ENCODE measurements at places on chromosomes 7 and 10. TPM values are rescaled to one million over a fixed set of nuclear protein-coding genes. Genes with fewer than 3 reads are reported as not detected.

- no peaks in the 10 kb centered on the region for H3K4me1 ChIP-seq
- no peak for DNase-seq
- no peaks in the 10 kb centered on the region for H3K27me3 ChIP-seq
Measured at GRCh38 chr7:138338361-138338760, 121.7 kb upstream of the TRIM24 start.

- no peak overlapping the region for H3K27ac ChIP-seq
Measured at GRCh38 chr7:41573443-41573842, 129.4 kb downstream of the INHBA start.

- H3K27ac ChIP-seq = no peak overlapping the region
- no peaks in the 10 kb centered on the region for H3K36me3 ChIP-seq
- H3K27me3 ChIP-seq = no peaks in the 10 kb centered on the region
- H3K4me1 ChIP-seq = peaks cover 33% of the 10 kb centered on the region
- peak; percentile 51 for DNase-seq
- no peak overlapping the region for H3K4me3 ChIP-seq
Measured at GRCh38 chr10:85612378-85612775, 754.2 kb downstream of the GRID1 start.

- no peaks in the 10 kb centered on the region for H3K4me1 ChIP-seq
- no peak overlapping the region for H3K4me3 ChIP-seq
- peaks cover 2% of the 10 kb centered on the region for H3K36me3 ChIP-seq
- DNase-seq = peak; percentile 40
Measured at GRCh38 chr7:158353606-158354570, 233.7 kb downstream of the PTPRN2 start.

DNA sequence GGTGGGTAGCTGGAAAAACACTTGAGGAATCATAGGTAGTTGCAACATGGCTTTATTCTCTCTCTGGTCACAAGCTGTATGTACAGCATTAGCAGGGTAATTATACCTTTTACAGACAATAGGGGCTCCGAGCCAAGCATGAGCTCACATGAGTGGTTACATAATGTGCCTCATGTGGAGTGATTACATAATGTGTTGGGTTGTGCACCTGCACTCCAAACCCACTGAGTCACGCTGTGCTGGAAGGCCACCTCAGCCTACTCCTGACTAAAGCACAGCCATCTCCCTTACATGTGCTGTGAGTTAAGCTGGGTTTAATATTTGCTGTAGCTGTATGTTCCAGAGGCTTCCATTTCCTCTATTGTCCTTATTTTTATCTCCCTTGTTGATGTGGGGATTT, 348.7 kb upstream of the SEMA3C start:
- H3K27ac ChIP-seq = no peak overlapping the region
- DNase-seq = no peak
- H3K36me3 ChIP-seq = no peaks in the 10 kb centered on the region
- H3K27me3 ChIP-seq = no peaks in the 10 kb centered on the region

GRCh38 chr10:5317547-5318107, 47.1 kb upstream of the UCN3 start:
- H3K36me3 ChIP-seq = no peaks in the 10 kb centered on the region
- H3K4me3 ChIP-seq = peak overlapping the region; percentile 4
- peaks cover 45% of the 10 kb centered on the region for H3K4me1 ChIP-seq
- no peaks in the 10 kb centered on the region for H3K27me3 ChIP-seq
- peak; percentile 91 for DNase-seq

DNA sequence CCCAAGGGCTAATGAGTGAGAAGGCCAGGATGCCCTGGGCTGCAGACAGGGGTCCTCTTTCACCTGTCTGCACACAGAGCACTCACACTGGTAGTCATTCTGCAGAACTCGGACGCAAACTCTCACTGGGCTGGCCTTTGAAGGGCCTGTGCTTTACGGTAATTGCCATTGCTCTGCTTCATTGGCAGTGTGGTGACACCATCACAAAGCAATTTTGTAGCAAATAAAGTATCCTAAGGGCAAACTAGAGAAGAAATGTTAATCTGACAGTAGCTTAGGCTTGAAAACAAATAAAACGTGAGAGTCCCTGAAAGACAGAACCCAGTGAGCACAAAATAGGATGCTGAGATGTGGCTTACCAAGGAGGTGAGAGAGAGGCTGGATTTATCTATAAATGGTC, 30.6 kb upstream of the FIGNL1 start:
- H3K27me3 ChIP-seq = peaks cover 1% of the 10 kb centered on the region
- H3K4me1 ChIP-seq = no peaks in the 10 kb centered on the region
- H3K4me3 ChIP-seq = no peak overlapping the region

GRCh38 chr7:140638173-140638791, 2.3 kb downstream of the DENND2A start:
- peaks cover 41% of the 10 kb centered on the region for H3K27me3 ChIP-seq
- no peak for DNase-seq
- no peaks in the 10 kb centered on the region for H3K36me3 ChIP-seq
- H3K4me3 ChIP-seq = no peak overlapping the region
- H3K27ac ChIP-seq = no peak overlapping the region

DNA sequence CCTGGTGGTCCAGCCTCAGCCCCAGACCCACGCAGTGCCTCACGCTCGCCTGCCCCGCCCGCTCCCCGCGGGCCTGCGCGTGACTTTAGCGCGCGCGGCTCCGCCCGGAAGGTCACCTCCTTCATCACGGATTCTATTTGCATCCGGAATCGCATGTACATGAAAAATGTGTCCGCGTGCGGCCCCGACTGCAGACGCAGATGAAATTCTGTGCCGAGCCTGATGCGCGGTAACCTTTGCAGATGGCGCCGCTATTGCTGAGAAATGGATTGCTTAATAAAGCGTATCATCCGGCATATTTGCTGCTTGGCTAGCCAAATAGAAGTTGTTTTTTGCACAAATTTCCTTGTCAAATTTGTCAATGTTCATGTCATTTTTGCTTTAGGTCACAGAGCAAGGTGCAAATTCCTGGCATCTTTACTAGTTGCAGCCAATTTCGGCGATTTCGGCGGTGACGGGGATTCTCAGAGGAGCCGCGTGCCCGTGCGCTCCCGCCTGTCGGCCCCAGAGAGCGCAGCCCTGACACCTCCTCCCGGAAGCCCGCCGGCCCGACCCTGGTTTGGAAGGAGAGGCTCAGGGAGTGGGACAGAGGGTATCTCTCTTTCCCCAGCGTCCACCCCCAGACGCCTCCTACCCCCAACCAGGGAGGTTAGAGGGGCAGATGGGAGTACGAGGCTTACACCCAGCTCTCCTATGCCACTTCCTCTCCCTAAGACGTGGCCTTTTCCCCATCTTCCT, 85.9 kb upstream of the PAX2 start:
- no peak overlapping the region for H3K4me3 ChIP-seq
- H3K4me1 ChIP-seq = peaks cover 19% of the 10 kb centered on the region
- no peaks in the 10 kb centered on the region for H3K36me3 ChIP-seq
- H3K27me3 ChIP-seq = peaks cover 71% of the 10 kb centered on the region

GRCh38 chr7:29508608-29509007, 55.0 kb upstream of the PRR15 start:
- DNase-seq = no peak
- no peaks in the 10 kb centered on the region for H3K27me3 ChIP-seq
- peaks cover 3% of the 10 kb centered on the region for H3K4me1 ChIP-seq
- H3K36me3 ChIP-seq = peaks cover 1% of the 10 kb centered on the region

- no peak overlapping the region for H3K4me3 ChIP-seq
- H3K27ac ChIP-seq = no peak overlapping the region
- H3K36me3 ChIP-seq = no peaks in the 10 kb centered on the region
Measured at GRCh38 chr10:125151553-125152449, 8.6 kb downstream of the CTBP2 start.

DNA sequence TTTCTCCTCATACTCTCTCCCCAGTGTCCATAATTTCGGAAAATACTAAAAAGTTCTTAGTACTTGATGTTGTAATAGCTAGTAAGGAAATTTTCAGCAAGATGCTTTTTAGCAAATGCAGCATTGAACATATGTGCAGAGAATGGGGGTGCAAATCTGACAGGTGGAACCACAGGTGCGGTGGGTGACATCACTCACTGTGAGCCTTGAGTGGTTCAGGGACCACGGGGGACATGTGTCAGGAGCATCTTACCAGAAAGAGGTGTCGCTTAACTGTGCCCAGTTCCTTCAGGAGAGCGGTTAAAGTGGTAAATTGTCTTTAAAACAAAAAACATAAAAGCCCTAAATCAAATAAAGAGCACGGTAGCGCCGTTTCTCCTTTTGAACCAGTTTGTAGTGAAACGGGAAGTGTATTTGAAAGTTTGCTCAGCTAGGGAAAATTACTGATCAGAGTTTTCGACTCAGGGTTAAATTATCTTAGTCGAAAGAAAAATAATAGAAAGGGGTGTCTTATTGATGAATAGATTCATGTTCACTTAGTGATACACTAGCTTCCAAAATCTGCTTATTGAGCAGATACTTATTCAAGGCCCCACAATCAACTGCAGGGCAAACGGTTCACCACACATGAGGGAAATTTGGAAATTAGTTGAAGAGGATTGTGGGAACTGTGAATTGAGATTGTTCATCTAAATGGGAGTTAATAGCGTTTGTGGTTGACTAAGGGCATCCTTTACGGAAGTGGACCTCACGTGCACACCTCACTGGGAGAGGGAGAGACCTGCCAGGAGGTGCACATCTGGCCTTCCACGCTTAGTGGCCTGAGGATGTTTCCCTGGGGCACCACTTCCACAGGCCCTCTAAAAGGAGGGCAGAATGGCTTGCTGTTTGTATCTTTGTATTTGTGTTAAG, 12.7 kb downstream of the CUL1 start:
- H3K4me1 ChIP-seq = peaks cover 75% of the 10 kb centered on the region
- H3K4me3 ChIP-seq = no peak overlapping the region
- peaks cover 20% of the 10 kb centered on the region for H3K36me3 ChIP-seq
- H3K27ac ChIP-seq = no peak overlapping the region

GRCh38 chr10:95170790-95171189, 23.2 kb upstream of the ACSM6 start:
- no peaks in the 10 kb centered on the region for H3K36me3 ChIP-seq
- no peak for DNase-seq
- H3K27me3 ChIP-seq = no peaks in the 10 kb centered on the region
- no peaks in the 10 kb centered on the region for H3K4me1 ChIP-seq
- no peak overlapping the region for H3K4me3 ChIP-seq
- H3K27ac ChIP-seq = no peak overlapping the region

- peaks cover 30% of the 10 kb centered on the region for H3K36me3 ChIP-seq
- H3K4me3 ChIP-seq = peak overlapping the region; percentile 89
- peak overlapping the region; percentile 96 for H3K27ac ChIP-seq
- H3K27me3 ChIP-seq = peaks cover 16% of the 10 kb centered on the region
- peaks cover 31% of the 10 kb centered on the region for H3K4me1 ChIP-seq
- DNase-seq = no peak
Measured at GRCh38 chr10:8054244-8054493, 319 bp upstream of the GATA3 start.

GRCh38 chr7:36871863-36872262, 147.6 kb upstream of the AOAH start:
- peaks cover 22% of the 10 kb centered on the region for H3K4me1 ChIP-seq
- H3K36me3 ChIP-seq = peaks cover 56% of the 10 kb centered on the region
- peak; percentile 24 for DNase-seq
- peak overlapping the region; percentile 78 for H3K27ac ChIP-seq

GRCh38 chr7:91892821-91893340, 12.4 kb upstream of the MTERF1 start:
- no peak overlapping the region for H3K27ac ChIP-seq
- H3K4me1 ChIP-seq = no peaks in the 10 kb centered on the region
- DNase-seq = no peak

DNA sequence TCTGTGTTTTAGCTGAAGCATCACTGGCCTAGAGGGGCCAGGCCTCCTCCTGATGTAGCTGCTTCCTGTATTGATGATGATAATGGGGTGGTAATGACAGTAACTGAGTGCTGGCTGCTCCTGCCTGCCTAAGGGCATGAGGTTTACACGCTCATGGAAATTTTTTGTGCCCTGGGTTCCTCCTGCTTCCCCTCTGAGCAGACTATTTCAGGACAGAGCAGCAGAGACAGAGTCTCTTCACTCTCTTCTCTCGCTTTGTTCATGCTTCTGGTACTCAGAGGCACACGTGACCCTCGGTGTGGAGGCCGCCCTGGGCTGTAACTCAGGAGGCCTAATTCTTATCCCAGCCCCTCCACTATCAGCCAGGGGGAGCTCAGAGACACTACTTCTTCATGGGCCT, 27.9 kb downstream of the LRRC20 start:
- no peaks in the 10 kb centered on the region for H3K27me3 ChIP-seq
- H3K4me1 ChIP-seq = peaks cover 20% of the 10 kb centered on the region

- DNase-seq = no peak
- no peaks in the 10 kb centered on the region for H3K4me1 ChIP-seq
- H3K27me3 ChIP-seq = no peaks in the 10 kb centered on the region
Measured at GRCh38 chr10:123703195-123703790, 37.1 kb downstream of the GPR26 start.

GRCh38 chr7:22137466-22137865, 191.8 kb upstream of the CDCA7L start:
- H3K27me3 ChIP-seq = no peaks in the 10 kb centered on the region
- H3K4me3 ChIP-seq = no peak overlapping the region
- DNase-seq = no peak
- no peaks in the 10 kb centered on the region for H3K36me3 ChIP-seq

DNA sequence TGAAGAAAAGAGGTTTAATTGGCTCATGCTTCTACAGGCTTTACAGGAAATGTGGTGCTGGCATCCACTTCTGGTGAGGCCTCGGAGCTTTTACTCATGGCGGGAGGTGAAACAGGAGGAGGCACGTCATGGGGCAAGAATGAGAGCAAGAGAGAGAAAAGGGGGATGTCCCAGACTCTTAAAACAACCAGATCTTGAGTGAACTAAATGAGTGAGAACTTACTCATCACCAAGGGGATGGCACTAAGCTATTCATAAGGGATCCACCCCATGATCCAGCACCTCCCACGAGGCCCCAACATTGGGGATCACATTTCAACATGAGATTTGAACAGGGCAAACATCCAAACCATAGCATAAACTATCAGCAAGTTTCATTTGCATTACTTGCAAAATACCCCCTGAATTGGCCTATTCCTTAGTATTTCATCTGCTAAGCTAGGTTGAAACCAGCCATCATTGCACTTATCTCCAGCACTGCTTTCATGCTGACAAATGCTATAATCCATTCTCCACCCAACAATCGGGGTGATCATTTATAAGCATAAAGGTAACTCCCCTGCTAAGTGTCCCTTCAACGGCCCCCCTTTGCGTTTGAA, 179.0 kb downstream of the NOC3L start:
- no peak overlapping the region for H3K4me3 ChIP-seq
- no peak overlapping the region for H3K27ac ChIP-seq
- H3K4me1 ChIP-seq = no peaks in the 10 kb centered on the region
- no peaks in the 10 kb centered on the region for H3K36me3 ChIP-seq
- DNase-seq = peak; percentile 5

DNA sequence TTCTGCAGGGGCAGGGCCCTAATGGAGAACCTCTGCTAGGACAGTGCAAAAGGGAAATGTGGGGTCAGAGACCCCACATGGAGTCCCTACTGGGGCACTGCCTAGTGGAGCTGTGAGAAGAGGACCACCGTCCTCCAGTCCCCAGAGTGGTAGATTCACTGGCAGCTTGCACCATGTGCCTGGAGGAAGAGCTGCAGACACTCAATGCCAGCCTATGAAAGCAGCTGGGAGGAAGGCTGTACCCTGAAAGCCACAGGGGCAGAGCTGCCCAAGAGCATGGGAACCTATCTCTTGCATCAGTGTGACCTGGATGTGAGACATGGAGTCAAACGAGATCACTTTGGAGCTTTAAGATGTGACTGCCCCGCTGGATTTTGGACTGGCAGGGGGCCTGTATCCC, 20.3 kb upstream of the GNAT3 start:
- DNase-seq = no peak
- no peaks in the 10 kb centered on the region for H3K36me3 ChIP-seq
- H3K27me3 ChIP-seq = no peaks in the 10 kb centered on the region
- no peak overlapping the region for H3K27ac ChIP-seq

ATP6V0E2 gene
- total RNA-seq = 46.3 TPM

TUBB8 gene
- not detected for total RNA-seq

CLDN3 gene
- not detected for total RNA-seq

APBB1IP gene
- 64.8 TPM for total RNA-seq

KIAA1549 gene
- total RNA-seq = 1.3 TPM

ANAPC16 gene
- total RNA-seq = 94.6 TPM

LRRD1 gene
- total RNA-seq = not detected
